ENCODE measurements at places on chromosomes 3 and 15.
A peak's percentile ranks its signal among the peaks of the same experiment; 100 is the strongest.

DNA sequence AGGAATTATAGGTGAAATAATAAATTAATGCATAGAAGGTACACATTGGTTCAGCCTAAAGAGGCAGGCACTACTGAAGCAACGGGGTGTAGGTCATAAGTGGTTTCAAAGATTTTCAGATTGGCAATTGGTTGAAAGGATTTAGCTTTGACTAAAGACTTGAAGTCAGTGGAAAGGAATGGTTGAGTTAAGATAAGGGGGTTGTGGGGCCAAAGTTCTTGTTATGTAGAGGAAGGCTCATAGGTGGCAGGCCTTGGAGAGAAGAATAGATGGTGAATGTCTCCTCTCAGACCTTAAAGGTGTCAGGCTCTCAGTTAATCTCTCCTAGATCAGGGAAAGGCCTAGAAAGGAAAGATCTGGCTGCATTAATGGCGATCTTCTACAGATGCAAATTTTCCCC is 209.8 kb downstream of the ATP10A start:
- no peak for DNase-seq

DNA sequence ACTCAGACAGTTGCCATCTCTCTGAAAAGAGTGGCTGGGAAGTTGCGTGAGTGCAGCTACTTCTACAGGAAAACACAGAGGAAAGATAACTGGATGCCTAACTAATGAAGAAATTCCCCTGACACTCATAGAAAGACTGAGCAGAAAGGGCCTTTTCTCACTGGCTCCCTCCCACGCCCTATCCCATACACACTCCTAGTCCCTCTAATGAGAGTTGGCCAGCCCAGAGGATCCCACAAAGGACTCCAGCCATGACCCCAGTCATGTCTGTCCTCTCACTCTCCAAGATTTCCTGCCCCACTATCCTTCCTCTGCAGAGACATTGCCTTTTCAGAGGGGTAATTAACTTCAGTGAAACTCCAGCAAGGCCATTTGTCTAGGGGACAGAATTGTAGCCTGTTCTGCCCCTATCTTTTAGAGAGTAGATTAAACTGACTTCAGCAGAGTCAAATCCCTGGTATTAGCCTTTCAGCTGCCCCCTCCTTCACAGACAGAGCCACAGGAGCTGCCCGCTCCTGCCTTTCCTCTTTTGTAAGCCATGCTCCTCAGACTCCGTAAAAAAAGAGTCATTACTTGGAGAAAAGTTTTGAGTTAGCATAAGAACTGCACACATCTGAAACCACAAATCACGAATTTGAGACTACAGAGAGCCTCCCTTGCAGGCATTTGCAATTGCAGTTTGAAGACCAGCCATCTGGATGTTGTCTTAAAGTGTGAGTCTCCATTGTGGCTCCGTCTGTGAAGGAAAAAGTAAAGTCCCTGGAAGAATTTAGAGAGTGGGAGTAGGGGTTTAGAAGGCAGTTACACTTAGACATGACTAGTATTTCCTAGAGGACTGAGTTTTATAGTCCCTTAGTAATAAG is 129.1 kb upstream of the SEMA6D start:
- no peak for DNase-seq

GRCh38 chr3:106457281-106458180 is 588.7 kb upstream of the CBLB start:
- peak; percentile 96 for DNase-seq

DNA sequence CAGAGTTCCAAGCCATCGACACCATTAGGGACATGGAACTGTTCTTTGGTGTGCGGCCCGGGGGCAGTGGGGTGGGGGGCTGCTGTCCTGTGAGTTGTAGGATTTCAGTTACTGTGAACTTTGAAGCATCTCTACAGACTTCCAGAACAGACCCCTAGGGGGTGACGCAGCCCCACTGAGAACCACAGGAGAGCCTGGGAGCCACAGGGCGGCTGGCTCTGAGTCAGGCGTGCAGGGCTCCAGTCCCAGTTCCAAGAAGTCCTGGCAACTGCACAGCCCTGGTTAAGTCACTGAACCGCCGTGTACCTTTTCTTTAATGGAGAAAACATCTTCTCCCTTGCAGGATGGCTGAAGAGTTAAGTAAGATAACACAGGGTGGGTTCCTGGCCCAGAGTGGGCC is 23.5 kb upstream of the LRTM1 start:
- DNase-seq, result peak; percentile 63

DNA sequence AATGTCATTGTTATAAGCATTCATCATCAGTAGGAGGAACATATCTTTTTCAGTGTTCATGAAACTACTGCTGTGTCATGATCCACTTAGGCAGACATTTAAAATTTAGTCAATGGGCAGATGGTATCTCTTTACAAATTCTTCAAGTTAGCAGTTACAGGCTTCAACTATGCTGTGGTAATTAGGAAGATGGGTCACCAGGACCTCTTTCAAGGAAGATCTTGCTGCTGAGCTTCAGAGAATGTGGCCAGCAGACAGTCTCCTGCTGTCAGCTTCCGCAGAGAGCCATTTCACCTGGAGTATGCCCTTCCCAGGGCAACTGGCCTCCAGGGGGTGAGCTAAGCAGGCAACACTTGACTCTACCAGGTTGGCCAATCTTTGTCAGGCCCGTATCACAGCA is 19.4 kb downstream of the IFT57 start:
- no peak for DNase-seq

GRCh38 chr3:34109846-34110245 is 311.4 kb downstream of the PDCD6IP start:
- DNase-seq, result no peak

DNA sequence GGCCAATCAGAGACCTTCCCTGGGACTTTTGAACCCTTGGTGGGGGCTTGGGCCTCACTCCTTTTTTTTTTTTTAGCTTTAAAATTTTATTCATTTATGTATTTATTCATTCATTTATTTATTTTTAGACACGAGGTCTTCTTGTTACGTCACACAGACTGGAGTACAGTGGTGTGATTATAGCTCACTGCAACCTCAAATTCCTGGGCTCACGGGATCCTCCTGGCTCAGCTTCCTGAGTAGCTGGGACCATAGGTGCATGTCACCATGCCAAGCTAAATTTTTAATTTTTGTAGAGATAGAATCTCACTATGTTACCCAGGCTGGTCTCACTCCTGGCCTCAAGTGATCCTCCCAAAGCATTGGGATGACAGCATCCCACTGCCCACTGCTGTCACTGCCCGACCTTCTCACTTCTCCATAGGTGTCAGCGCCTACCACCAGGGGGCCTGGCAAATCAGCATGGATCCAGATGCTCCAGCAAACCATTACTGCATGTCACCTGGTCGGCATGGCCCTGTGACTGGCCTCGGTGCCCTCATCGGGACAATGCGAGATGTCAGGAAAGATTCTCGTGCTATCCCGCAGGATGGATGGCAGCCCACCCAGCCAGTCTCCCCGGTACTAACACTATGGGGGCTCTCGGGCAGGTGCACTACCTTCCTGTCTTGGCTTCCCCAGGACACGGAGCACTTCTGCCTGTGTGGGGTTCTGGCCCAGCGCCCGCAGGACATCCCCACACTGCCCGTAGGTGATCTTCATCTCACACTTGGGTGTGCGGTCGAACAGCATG is 3.0 kb downstream of the MYL3 start:
- DNase-seq, result no peak

DNA sequence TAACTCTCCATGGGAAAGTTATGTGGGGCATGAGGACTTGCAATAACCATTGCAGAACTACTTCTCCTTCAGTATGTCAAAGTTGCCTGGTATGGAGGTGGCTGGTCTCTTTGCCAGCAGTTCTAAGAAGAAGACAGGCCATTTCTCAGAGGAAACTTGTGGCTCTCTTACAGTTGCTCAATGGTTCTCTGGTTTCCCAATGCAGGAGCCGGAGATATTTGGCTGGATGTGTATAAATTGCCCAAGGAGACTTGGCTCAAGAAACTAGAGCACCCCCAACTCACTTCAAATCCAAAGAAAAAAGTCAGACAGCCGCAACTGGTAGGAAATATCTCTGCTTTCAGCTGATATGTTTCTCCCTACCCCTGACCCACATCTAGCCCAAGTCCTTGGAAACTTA is 24.2 kb downstream of the WDR93 start:
- DNase-seq, result no peak

- peak; percentile 94 for DNase-seq
These were observed 84.4 kb downstream of the BTD start for GRCh38 chr3:15685927-15686326.

- no peak for DNase-seq
These were observed 27.9 kb downstream of the AADAC start for GRCh38 chr3:151841801-151842200.

GRCh38 chr15:69706353-69707097 is 253.9 kb downstream of the RPLP1 start:
- DNase-seq, result no peak

- no peak for DNase-seq
These were observed 48.8 kb upstream of the LRRFIP2 start for GRCh38 chr3:37223141-37223558.

DNA sequence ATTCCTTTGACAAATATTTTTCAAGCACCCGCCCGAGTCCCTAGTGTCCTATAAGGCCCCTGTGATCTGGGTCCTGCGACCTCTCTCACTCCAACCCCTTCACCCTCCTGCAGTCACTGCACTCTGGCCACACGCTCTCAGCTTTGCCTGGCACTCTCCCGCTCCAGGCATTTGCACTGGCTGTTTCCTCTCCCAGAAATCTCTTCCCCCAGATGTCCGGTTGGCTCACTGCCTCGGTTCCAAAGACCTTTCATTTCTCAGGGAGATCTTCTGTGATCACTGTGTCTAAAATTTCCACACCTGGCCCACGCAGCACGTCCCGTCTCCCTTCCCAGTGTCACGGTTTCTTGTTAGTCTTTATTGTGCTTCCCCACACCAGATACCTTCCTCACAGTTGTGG is 97.4 kb downstream of the WNT7A start:
- no peak for DNase-seq

DNA sequence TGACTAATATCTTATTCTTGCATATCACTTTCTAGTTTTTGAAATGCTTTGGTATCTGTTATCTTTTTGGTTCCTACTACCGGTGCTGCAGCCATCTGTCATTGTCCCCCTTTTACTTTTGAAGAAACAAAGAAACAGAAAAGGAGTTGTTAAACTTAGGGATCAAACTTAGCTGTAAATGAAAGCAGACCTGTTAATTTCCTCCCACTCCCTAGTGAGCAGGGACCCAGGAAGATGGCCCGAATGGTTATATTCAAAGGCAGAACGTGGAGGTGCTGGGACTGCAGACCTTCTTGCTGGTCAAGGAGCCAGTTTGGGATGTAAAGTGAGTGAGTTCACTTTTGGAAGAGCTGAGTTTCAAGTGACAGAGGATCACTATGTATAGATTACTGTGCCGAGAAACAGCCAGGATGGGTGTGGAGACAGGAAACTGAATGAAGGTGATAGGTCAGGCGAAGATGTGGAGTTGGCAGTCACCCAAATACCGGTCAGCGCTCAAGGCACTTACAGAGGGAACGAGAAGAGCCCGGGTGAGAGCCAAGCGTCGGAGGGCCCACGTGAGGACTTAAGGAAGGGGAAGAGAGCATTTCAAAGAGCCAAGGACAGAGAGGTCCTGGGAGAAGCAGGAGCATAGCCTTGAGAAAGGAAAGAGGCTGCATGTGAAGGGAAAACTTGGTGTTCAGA is 20.1 kb downstream of the KBTBD8 start:
- no peak for DNase-seq

- no peak for DNase-seq
These were observed 20.5 kb downstream of the DCLK3 start for GRCh38 chr3:36743826-36744225.

- no peak for DNase-seq
These were observed 63.3 kb downstream of the RBM6 start for GRCh38 chr3:50003216-50003615.

DNA sequence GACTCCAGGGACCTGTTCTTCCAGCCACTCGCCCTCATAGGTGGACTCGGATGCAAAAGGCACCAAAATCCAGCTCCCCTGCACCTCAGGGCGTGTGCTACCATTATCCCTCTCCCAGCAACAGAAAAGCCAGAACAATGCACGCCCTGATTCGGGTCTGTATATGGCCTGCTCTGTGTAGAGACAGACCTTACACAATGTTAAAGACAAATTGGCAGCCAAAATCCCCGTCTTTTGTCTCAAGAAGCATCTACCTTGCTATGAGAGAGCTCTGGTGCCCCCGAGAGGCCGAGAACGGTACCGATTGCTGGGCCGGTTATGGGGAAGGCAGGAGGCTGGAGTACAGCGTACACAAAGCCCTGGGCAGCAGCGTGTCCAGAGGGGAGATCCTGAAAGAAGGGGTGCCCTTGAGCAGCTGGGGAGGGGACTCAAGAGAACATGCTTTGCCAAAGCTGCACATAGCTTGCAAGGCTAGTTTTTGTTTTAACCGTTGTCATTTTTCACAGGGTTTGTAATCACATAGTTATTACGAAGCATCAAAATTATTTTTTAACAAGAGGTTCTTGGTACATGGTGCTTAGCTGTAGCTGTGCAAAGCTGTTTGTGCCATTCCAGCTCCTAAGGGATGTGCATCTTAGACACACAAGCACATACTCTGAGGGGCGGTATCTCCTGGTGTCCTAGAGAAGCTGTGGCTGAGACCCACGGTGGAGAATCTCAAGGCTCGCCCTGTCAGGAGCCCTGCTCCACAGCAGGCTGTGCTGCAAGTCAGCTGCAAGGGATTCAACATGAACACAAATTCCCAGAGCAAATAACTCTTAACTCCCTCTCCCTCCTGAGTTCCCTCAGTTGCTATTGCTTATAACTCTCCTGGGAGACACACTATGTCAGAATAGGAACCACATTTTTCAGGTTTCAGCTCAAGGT is 461.5 kb upstream of the PPP2R3A start:
- DNase-seq, result peak; percentile 23

DNA sequence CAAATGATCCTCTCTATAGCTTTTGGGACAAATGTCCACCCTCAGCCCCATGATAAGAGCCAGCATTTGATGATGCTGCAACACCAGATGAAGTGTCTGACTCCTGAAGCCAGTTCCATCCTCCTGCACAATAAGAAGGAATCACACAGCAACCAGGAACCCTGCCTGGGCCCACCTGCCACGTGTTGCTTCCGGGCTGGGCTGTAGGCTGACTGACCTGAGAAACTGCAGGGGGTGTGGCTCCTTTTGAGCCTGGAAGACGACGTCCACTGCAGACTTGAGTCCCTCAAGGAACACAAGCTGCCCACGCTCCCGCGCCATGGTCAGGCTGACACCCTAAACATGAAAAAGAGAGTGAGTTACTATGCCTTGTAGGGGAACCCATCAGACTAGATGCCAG is 9.4 kb downstream of the ELP6 start:
- no peak for DNase-seq

DNA sequence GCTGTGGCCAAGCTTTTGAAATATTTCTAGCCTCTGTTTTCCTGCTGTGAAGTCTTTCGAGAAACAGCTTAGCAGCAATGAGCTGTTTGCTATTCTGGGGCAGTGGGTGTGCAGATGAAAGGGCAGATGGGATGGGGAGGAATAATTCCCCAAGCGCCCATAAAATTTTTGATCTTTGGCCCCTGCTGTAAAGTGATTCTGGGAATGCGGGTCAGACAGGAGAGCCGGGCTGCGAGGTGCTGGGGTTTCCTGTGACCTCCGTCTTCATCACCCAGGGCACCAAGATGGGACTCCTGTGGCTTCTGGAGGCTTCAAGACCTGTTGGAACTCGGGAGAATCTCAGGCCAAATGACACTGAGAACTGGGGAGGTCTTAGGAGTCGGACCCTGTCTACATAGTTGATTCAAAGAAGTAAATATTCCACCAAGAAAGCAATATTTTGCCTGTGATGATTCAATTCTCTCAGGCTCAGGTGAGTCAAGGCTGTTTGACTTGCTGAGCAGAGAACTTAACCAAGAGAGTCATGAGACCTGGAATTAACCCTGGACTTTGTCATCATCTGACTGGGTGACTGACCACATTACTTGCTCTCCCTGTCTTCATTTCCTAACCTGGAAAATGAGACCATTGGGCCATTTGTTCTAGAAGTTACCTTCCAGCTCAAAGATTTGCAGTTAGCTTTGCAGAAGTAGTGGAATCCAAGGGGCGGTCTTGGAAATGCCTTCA is 86.4 kb downstream of the POLR2M start:
- DNase-seq, result no peak

Measured in LNCaP clone FGC (cell line).